Umbilical cord (tissue), 2 donors: ENCODE measurements at places on chromosomes 2 and 18.

DNA sequence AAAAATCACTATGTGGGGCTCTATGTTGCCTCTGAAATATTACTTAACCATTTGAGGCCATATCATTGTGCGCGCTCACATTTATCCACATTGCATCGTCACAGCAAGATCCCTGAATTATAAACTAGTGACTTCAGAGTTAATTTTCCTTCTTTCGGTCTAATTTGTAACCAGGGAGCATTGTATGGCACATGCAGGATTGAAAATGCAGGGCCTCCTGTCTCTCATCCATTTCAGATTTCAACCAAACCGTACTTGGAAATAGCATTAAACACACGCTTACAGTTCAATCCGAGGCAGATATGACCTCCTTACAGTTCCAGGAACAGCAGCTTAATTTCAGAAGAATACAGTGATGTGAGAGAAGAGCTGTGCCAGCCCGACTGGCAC, 532 bp downstream of the MYOM1 start:
- DNase-seq = no peak

DNA sequence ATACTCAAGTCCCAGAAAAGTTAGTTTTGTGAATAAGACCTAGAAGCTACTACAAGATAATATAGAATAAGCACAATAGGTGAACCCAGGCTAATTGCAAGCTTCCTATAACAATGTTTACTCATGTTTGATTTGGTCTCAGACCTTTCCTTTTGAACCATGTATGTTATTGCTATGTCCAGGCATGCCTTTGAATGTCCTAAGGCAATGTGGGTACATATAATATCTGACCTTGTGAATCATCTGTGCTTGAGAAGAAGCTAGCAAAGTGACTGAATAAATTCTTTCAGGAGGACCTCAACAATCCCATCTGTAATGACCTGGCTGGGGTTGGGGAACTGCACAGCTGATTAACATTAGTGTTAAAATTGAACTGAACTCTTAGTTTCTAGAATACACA, 1285.9 kb upstream of the CELF4 start:
- DNase-seq = no peak

GRCh38 chr2:126863336-126864015, 35.2 kb upstream of the TEX51 start:
- DNase-seq = no peak

GRCh38 chr2:136487421-136487820, 277.9 kb upstream of the THSD7B start:
- DNase-seq = no peak
